ENCODE measurements at places on chromosomes 12 and 14.

DNA sequence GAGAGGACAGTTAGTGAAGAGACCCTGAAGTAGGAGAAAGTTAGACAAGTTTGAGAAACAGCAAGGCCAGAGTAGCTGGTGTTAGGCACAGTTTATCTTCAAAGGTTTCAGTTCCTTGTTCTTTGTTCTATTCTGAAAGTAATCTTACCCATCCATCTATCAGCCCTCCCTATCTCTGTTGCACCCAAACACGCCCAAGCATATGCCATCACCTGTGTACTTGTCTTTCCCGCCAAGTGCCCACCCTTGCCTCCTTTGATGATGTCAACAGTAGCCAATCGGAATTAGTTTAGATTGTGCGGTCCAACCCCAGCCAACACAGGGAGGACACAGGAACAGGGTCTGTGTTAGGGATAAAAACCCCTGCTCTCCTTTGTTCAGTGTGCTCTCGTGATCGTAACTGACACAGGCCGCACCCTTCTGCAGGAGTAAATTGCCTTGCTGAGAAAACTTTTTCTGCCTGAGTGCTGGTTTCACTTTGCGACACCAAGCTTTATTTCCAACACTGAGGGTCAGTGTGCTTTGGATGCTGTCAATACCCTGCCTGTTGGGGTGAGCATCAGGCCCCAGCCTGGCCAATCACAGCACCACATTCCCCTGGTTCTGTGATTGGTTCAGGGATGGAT is 4.7 kb upstream of the TMEM229B start:
- no peak for DNase-seq

GRCh38 chr14:43503508-43503907 is 1003.6 kb downstream of the FSCB start:
- no peak for DNase-seq

DNA sequence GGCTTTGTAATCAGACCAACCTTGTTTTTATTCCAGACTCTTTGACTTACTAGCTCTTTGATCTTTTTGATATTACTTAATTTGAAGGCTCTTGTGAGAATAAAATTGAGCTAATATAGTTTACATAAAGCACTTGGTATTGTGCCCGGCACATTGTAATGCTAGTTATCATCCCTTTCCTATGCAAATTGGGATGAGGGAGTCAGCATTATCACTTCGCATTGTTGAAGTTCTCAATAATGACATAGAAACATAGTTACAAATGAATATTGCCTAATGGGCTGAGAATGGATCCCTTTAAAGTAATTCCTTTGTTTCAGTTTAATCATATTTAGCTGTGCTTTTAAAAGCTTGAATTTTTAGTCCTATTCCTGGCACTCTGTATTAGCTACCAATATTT is 36.6 kb downstream of the SUPT16H start:
- no peak for DNase-seq

- no peak for DNase-seq
These were observed 137.5 kb upstream of the MYL2 start for GRCh38 chr12:111057701-111058425.

DNA sequence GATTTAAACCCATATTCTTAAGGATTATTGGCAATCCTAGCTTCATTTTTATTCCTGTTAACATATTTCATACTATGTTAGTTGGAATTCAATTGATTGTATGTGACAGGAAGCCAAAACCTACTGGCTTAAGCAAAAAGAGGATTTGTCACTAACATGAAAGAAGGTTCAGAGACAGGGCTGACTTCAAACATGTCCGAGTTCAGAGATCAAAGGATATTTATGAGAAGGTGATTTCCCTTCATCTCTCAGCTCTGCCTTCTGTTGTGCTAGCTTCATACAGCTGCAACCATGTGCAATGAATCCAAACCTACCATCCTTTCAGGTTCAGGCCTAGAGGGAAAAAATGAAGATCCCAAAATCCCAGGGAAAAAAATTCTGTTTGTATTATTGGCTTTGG is 349.7 kb downstream of the ATP23 start:
- DNase-seq = no peak

- DNase-seq = no peak
These were observed 77.5 kb downstream of the FIGNL2 start for GRCh38 chr12:51771008-51771407.

DNA sequence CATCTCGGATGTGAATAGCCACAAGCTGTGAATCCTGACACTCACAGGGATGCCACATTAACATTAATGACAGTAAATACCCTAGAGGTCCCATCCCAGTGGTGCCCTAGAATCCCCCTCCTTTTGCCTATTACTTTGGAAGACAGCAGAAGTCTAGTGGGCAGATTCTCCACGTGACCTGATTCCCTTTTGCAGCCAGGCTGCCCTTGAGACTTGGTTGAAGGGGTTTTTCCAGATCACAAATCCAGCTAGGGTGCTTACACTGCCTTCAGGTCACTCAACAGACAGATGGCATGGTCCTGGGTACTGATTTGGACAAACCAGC is 8.7 kb downstream of the HDAC7 start:
- DNase-seq = no peak

DNA sequence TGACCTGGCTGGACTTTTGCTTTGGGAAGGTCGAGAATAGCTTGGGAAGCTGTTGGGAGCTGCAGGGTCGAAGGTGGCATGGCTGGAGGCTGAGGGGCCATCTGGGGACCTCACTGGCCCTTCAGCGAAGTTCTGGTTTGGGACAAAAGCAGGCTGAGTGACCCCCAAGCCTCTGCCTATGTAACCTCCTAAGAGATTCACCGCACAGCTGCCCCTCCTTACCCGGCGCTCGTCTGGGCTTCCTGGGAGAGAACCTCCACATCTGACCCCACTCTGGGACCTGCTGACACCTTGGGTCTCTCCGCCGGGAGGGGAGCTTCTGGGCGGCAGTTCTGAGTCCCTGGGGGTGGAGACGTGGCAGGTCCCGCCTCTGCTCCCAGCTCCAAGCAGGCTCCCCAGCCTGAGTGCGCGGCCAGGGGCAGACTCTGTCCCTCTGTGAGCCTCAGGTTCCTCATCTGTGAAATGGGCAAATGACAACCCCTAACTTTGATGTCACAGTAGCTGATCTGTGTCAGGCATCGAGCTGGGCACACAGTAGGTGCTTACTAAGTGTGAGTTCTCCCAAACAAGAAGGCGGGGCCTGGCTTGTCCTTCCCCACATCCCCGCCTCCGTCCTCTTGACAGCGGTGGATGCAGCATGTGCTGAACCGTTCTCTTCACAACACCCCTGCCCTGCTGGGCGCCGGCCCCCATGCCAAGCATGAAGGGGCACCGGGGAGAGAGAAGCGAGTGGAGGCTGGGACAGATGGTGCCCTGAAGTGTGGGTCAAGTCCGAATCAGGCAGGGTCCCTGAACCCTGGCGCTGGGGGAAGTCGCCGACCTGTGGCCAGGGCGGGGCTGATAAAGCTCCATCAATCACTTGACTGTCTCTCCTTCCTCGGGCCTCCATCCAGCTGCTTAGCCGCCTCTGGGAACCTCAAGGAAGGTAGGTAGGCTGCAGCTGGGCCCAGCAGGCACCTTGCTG is 3.8 kb downstream of the EXOC3L4 start:
- DNase-seq = no peak

GRCh38 chr12:87085286-87085685 is 829.1 kb upstream of the MGAT4C start:
- DNase-seq = no peak

- DNase-seq = no peak
These were observed 137.5 kb downstream of the CNTN1 start for GRCh38 chr12:40829738-40830144.

GRCh38 chr12:111269718-111270117 is 99.2 kb downstream of the PHETA1 start:
- DNase-seq = no peak

- no peak for DNase-seq
These were observed 31.2 kb downstream of the ARL6IP4 start for GRCh38 chr12:123011701-123012100.

GRCh38 chr14:34895277-34895676 is 20.1 kb upstream of the BAZ1A start:
- no peak for DNase-seq
